ENCODE measurements at places on chromosomes 3 and 15.
A peak's percentile ranks its signal among the peaks of the same experiment; 100 is the strongest.

GRCh38 chr3:79041621-79042020, 726.2 kb downstream of the ROBO1 start:
- no peak for DNase-seq

DNA sequence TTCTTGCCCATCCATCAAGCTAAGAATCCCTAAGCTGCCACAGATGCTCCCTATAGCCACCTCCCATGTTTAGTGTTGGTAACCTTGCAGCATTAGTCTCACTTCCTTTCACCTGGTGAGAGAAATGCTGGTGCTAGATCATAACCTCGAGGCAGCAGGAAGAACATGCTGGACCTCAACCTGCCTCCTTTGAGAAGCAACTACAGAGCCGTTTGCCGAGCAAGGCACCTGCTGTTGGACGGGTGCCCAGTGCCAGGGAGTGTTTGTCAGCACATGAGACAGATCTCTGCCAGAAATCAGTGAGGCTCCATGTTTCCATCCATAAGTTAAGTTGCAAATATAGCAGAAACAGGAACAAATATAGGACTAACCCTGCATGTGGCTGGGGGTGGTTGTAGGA, 955.7 kb downstream of the TUSC7 start:
- DNase-seq, result no peak

- peak; percentile 65 for DNase-seq
Measured at GRCh38 chr3:178320456-178321351, 215.5 kb upstream of the KCNMB2 start.

DNA sequence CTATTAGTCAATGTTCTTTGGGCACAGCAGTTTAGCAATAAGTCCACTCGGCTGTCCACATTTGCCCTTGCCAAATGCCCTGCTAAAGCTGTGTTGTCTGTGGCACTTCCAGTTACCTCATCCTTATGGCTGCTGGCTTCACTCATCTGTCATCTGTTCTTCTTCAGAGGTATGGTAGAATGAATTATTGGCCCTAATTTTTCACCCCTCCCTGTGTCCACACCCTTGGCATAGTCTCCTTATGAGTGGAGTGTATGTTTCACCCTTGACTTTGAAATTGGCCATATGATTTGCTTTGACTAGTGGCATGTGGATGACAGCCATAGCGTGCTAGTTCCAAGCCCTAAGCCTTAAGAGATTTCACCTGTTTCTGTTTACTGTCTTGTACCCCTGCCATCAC, 72.1 kb upstream of the EPHB1 start:
- DNase-seq, result no peak

- no peak for DNase-seq
Measured at GRCh38 chr3:45272828-45273470, 46.9 kb upstream of the TMEM158 start.

DNA sequence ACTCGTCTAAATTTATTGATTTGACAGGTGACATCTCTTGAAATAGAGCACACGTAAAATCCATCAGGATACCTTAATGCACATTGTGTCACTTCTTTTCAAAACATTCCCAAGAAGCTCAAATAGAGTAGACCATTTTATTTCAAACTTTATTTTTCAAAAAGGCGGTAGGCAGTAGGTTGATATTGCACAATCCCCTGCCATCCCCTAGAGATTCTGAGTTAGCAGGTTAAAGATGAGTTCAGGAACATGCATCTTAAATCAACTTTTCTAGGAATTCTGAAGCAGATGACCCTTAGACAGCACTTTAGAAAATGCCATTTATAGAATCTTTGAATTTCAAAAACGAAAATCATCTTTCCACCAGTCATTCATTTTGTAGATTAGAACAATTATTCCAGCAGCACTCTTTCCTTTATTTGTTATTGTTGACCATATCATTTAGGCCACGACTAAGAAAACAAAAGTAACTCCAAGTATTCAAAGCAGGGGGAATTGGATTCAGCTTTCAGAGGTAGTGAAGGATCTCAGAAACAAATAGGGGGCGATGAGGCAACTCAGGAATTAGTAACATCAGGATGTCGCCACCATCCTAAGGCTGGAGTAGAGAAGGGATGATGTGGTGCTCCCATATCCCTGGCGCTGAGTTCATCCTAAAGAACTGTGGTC, 198.2 kb upstream of the MCTP2 start:
- no peak for DNase-seq

- no peak for DNase-seq
Measured at GRCh38 chr3:105828703-105829102, 40.1 kb downstream of the CBLB start.

GRCh38 chr15:60973637-60974415, 255.3 kb downstream of the RORA start:
- DNase-seq, result no peak

GRCh38 chr3:117531078-117531767, 821.6 kb downstream of the TUSC7 start:
- no peak for DNase-seq

DNA sequence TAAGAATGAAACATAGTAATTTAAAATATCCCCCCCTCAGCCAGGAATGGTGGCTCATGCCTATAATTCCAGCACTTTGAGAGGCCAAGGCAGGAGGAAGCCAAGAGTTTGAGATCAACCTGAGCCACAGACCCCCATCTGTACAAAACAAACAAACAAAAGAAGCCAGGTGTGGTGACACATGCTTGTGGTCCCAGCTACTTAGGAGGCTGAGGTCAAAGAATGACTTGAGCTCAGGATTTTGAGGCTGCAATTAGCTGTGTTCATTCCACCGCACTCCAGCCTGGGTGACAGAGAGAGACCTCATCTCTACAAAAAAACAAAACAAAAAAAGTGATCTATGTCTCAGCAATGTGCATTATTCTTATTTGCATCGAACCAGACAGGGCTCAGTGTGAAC, 800.8 kb downstream of the MCTP2 start:
- no peak for DNase-seq

DNA sequence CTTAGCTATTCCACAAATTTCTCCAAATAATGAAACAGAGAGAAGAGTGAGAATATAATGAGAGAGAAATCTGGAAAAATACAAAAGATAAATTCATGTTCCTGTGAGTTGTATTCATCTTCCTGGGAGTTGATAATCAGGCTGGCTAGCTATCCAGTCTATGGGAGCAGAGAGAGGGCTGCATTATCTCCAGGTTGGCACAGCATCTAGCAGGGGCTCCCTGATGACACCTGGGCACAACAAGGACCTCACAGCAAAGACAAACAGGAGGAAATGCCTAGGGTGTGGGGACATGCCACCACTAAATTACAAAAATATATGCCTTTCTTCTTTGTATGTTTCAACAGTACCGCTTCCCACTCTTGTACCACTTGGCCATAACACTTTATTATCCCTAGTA, 1.9 kb downstream of the EHD4 start:
- no peak for DNase-seq

- DNase-seq, result no peak
Measured at GRCh38 chr3:183006396-183007002, 26.2 kb upstream of the DCUN1D1 start.

GRCh38 chr15:78836333-78836732, 25.1 kb upstream of the ADAMTS7 start:
- no peak for DNase-seq

DNA sequence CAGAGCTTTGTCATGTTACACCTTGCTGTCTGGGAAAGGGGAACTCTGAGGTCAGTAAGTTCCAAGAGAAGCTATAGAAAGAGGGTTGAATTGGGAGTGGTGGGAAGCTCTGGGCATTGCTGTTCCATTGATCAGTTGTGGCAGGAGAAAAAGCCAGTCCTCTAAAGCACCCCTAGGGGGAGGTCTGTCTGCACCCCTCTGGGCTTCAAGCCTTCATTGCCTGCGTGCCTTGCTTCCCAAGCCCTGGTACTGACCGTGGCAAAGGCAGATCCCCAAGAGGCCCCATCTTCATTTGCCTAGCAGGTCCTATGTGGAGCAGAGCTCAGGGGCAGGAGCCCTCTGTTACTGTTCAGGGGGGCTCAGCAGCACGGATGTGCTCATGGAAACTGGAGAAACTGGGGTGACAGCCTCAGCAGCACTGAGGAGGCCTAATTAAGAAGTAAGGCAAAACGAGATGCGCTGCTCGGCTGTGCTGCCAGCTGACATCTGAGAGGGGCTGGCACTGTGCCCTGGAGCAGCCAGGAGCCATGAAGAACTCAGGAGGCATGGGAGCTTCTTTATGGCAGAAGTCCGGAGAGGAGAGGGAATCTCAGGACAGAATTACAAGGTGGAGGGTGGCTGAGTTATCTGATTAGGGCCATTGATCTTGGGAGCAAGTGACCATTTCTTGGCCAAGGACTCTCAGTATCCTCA, 270.9 kb downstream of the RPLP1 start:
- peak; percentile 52 for DNase-seq

DNA sequence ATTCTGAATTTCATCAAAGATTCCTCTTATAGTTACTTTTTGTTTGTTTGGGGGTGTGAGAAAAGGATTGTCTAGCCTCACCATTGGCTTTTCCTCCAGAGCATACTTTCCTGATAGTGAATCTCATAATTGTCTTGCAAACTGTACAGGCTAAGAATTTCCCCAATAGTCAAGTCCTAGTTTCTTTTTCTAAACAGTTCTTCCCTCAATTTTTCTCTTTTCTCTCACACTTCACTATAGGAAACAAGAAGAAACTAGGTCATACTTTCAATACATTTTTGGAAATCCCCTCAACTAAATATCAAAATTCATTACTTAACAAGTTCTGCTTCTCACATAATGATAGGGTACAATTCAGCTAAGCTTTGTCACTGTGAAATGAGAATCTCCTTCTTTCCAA, 241.9 kb downstream of the IL20RB start:
- DNase-seq, result no peak

DNA sequence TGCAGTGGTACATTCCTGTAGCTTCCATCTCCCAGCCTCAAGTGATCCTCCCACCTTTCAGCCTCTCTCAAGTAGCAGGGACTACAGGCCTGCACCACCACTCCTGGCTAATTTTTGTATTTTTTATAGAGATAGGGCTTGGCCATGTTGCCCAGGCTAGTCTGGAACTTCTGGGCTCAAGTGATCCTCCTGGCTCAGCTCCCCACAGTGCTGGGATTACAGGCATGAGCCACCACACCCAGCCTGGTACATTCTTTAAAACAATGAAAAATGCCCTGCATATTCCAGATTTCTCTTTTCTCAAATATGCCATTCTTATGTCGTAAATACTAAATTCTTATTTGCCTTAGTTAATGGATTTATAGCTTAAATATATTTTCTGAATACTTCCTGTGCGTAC, 581.4 kb downstream of the MECOM start:
- DNase-seq, result no peak

- DNase-seq, result no peak
Measured at GRCh38 chr15:44536302-44536961, 515 bp upstream of the EIF3J start.

DNA sequence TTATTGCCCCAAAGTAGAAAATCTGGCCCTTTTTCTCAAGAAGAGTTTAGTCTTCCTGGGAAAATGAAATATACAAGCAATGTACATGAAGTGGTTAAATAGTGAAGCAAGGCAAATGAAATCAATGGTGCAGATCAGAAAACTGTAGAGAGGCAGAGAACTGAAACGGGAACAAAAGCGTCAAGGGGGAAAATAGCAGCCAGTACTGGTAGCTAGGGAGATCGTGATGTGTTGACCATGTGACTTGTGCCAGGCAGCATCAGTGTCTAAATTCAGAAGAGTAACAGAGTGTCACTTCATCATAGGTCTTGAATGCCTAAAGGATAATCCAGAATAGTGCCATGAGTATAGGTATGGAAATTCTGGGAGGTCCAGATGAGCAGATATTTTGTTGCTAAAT, 163.1 kb downstream of the CHL1 start:
- DNase-seq, result no peak

DNA sequence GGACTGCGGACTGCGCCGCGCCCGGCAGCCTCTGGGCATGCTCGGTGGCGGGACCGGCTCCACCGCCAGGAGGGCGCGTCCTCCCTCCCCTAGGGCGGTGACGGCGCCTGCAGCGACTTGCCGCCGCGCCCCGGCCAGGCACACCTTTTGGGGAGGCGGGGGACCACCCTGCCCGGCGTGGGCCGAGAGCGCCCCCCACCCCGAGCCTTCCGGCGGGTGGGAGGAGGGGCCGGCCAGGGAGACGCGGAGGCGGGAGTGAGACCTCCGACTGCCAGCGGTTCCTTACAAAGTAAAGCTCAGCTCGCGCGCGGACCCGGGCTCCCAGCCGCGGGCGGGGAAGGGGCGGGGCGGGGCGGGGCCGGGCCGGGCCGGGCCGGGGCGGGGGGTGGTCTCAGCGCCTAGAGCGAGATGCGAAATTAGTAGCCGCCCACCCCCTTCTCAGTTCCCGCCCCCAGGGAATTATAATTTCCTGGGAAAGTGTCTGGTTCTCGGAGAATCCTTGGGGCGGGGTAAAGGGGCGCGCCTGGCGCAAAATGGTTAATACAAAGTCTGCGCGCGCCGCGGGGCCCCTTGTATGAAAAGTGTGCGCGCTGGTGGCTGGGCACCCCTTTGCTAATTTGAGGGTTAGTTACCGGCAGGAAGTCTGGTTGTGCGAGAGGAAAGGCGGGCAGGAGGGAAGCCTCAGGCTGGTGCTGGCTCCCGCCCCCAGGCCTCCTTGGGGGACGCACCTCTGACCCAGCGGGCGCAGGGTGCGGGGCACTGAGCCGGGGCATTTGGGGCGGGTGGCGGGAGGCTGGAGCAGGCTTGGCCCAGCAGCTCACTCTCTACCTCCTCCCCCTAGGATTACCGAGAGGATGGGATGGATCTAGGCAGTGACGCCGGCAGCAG, 224.8 kb upstream of the IL12A start:
- DNase-seq, result peak; percentile 87

- peak; percentile 49 for DNase-seq
Measured at GRCh38 chr15:90165659-90166489, 35.3 kb upstream of the SEMA4B start.

DNA sequence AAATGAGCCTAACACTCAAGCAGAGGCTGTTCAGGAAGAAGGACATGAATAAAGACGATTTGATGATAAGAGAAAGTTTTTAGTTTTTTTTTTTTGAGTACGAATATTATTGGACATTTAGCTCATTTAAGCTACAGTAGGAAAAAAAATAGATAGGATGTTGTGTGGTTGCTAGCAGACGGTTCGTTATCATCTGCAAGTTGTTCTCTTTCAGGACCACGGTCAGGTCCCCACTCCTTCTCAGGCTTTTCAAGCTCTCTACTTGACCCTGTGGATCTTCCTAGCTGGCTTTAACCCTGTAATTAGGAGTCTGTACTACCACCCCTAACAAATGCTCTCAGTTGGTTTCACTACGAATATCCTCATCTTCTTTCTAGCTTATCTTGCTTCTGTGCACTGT, 1.1 kb downstream of the KCNH8 start:
- peak; percentile 50 for DNase-seq

GRCh38 chr3:190699776-190700175, 162.7 kb downstream of the GMNC start:
- DNase-seq, result no peak

Data from right hindlimb (tissue), 1 donor.